Stimulated activated CD4-positive, alpha-beta T cell treated with anti-CD3 and anti-CD28 coated beads, Interleukin-1b, Interleukin-23, amount 100 ng/mL, for 1 hour (primary cell): ENCODE measurements at places on chromosomes 2 and 18.

DNA sequence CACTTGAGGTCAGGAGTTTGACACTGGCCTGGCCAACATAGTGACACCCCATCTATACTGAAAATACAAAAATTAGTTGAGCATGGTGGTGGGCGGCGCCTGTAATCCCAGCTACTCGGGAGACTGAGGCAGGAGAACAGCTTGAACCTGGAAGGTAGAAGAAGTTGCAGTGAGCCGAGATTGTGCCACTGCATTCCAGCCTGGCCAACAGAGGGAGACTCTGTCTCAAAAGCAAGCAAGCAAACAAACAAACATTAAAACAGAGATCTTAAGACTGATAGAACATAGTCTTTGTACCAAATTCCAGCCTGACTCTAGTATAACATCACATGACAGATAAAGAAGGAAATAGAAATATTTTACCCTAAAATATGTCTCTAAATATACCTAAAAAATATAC, 168.1 kb downstream of the PTPRM start:
- DNase-seq = no peak

- no peak for DNase-seq
Observed at GRCh38 chr18:21215490-21215889, 26.5 kb upstream of the GREB1L start.

DNA sequence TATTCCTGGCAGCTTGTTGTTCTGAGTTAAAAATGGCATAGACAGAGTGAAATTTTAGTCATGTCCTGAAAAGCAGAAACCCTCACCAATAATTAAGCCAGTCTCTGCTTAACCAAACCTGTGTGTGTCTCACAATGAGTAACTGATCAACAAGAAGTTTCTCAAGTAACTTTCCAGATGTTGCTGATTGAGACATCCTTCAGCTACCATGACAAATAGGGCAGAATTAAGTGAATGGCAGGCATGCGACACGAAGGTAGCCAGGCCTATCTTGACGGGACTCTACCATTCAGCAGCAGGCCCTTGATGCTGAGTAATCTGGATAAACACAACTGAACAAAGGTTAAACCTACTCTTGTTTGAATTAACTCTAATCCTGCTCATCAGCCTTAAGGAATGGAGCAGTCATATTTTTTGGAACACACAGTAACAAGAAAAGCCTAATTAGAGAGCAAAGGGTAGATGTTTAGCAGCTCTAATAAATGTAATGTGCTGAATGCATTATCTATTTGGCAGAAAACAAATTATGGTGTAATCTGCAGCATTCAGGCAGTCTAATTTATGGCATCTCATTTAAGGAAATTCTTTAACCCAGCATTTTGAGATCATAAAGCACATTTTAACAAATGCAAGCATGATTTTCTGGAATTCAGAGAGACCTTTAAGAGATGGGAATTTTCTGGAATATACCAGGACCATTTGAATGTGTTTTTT, 159.5 kb upstream of the EPHA4 start:
- no peak for DNase-seq

DNA sequence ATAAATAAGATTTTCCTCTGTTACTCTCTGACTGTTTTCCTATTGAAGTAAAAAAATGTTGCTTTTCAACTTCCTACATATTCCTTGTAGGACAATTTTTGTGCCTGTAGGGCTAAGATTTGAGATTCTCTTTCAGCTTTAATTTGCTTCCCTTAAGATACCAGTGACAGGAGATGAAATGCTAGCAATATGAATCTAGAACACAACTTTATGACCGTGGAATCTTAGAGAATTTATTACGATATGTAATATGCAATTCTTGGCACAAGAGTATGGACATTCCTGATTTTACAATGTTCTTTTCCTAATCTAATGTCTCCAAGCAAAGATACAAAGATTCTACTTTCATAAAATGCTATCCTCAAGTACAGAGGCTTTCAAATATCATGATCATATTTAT, 180.9 kb downstream of the KCNE4 start:
- no peak for DNase-seq

DNA sequence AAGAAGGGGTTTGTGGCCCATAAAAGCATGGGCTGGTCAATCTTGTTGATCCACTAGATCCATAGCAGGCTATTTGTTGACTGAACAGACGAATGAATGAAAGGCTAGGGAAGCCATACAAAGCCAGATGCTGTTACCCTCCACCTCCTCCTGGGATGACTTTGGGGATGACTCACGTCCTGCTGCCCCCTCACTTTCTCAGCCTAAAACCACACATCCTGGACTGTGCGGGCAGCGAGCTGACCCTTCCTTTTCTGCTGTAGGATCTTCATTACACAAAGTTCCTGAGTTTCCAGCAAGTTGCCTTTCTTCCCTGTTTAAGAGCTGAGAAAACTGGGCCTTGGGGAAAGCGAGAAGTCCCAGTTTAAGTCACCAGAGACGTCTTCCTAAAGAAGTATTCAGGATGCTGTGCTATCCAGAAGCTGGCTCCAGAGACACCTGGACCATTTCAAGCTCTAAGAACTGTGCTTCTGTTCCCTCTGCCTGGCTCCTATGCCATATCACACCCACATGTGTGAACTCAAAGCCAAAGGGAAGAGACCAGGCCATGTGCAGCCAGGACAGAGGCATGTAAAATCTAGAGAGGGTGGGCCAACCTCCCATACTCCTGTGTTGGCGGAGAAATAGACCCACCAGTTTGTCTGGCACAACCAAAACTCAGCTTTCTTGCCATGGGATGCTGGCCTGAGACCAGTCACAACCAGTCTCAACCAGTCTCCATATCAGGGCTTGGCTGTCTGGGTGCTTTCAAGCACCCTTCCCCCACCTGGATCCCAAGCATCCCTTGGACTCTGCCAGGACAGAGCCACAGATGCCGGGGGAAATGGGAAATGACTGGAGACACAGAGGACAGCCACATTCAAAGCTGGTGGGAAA, 4.7 kb upstream of the SLC20A1 start:
- DNase-seq = no peak

GRCh38 chr2:47631306-47631705, 151.6 kb upstream of the MSH6 start:
- DNase-seq = no peak

DNA sequence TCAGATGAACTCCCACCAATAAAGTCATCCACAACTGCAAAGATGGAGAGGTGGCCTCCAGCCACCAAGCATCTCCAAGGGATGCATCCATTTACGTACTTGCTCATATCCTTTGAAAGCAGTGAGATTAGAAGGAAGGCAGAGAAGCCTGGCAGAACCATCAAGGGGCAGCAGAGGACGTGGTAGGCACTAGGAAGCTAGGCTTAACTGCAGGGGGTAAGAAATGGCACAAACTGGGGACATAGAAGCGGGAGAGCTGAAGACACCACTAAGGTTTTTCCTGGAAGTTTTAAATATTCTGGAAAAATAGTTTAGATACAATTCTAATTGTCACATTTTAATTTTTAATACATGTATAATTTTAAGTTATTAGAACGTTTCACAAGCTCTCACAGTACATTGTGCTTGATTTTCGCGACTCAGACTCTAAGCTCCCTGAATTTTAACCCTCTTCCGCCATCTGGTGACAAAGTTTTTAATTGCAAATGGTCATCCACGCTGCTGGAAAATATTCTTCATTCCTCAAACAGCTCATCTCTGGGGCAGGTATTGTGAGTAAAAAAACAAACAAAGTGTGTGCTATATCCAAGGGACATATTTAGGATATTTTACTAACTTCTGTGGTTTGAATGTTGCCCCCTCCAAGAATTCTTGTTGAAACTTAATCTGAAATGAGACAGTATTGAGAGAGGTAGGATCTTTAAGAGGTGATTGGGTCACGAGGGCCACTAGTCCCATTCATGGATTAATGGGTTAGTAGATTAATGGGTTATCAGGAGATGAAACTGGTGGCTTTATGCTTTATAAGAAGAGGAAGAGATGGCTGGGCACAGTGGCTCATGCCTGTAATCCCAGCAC, 1.6 kb upstream of the PSTPIP2 start:
- DNase-seq = no peak

DNA sequence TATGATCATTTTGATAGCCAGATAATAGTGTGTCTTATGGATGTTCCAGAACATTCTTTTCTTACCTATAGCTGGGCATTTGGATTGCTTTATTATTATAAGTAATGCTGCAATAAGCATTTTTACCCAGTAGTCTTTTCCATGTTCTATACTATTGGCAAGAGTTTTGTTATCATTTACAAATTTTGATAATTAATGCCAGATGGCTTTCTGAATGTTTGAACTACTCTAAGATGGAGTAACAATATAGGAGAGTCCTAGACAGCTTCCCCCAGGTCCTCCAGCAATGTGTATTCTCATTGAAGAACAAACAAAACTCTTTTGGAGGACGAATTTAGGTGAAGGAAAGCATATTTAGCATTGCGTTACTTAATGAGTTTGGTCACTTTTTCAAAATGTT, 73.0 kb downstream of the INPP4A start:
- no peak for DNase-seq

DNA sequence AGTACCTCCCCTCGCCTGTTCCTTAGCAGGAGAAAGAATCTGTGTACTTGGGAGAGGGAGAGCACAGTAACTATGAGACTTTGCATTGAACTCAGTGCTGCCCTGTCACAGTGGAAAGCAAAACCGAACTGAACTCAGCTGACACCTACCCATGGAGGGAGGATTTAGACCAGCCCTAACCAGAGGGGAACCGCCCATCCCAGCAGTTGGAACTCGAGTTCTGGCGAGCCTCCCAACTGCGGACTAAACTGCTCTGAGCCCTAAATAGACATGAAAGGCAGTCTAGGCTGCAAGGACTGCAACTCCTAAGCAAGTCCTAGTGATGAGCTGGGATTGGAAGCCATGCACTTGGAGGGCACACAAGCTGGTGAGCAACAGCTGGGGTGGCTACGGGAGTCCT, 110.4 kb downstream of the GRB14 start:
- no peak for DNase-seq

DNA sequence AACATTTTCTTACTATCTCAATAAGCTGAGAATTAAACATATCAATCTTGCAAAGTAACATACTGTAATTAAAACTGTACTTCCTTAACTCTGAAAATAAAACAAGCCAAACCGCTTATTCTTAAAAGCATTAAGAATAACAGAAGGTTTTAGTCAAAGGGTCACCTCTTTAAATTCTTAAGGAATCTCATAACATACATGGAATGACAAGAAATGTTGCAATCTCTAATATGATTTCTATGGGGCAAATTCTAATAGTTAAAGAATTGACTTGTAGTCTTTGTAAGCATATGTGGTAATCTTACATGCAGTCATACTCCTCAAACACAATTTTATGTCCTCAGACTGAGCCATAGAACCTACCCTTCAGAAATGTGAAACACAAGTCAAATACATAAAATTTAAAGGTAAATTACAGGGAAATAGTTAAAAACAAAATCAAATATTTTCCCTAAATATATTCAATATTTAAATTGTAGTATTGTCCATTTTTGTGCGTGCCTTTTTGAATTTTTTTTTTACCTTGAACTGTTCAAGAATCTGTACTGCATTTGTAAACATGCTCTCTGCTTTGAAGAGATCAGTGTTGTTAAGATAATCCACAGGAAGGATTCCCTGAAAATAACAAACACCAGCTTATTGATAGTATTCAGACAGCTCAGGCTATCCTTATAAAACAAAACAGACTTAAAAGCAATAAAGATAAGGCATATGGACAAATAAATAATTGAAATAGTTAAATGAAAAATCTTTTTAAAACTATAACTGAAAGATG, 48.2 kb downstream of the PIGN start:
- no peak for DNase-seq

- DNase-seq = no peak
Observed at GRCh38 chr2:216408426-216409290, 3.6 kb upstream of the SMARCAL1 start.

DNA sequence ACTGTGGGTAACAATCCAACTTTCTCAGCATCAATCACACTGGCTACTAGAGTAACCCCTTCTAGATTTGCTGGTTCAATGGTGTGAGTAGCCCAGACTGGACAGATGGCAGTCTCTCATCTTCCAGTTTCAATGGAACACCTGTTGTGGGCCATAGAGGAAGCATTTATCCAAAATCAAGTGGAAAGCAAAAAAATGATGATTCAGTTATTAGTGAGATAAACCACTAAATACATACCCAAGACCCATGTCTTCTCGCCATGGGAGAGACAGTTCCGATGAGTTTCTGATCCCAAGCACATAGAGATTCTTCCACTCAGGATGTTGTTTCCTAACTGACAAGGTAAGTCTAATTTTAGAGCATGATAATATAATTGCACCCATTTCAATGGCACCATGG, 194.0 kb downstream of the IRS1 start:
- DNase-seq = no peak

DNA sequence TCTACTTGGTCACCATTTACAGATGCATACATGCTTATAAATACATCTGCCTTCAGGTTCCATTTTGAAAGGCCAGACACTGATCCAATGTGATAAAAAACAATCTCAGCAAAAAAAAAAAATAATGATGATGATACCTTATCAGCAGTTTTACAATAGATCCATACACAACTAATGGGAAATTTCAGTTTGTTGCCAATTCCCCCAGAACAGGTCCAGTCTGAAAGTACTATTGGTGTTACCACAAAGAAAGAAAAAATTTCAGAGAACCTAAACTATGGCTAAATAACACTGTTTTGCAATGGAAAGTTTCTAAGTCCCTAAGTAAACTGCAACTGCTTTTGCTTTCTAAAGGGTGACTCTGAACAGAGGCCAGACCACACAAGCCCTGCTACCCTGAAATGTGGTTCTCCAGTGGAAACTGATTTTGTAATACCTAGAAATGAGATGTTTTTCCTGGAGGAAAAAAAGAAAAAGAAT, 54.1 kb downstream of the LPIN2 start:
- no peak for DNase-seq

GRCh38 chr18:31192086-31192776, 29.6 kb upstream of the DSC1 start:
- no peak for DNase-seq

DNA sequence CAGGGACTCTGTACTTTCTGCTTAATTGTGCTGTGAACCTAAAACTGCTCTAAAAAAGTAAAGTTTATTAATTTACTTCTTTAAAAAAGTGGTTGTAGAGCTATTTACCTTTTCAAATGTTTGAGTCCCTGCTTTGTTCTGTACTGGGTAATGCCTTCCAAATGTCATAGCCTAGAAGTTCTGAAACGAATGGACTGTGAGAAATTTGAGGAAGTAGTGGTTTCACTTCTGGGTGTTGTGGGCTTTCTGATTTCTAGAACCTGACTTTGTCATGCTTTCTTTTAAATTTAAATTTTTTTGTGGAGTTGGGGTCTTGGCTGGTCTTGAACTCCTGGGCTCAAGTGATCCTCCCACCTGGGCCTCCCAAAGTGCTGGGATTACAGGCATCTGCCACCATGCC, 44.6 kb downstream of the SMAD4 start:
- no peak for DNase-seq

DNA sequence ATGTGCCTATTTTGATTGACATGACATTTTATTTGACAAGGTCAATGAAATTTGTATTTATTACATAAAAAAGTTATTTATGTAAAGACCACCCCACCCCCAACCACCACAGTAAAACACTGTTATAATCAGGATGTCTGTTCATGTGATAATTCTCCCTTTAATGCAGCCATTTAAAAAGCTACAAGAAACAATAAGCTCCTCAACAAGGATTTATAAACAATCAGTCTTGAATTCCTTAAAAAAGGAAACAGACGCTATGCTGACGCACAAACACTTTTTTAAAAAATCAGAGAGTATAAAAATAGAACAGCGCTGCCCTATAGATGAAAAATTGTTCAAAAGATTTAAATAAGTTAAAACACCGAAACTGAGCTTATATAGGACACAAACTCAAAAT, 102.2 kb downstream of the SOS1 start:
- DNase-seq = no peak

- no peak for DNase-seq
Observed at GRCh38 chr2:233423552-233423860, 69.2 kb downstream of the DGKD start.

- DNase-seq = no peak
Observed at GRCh38 chr18:79948719-79949411, 2.6 kb downstream of the SLC66A2 start.
